ENCODE measurements at places on chromosomes 1 and 21.
A peak's percentile ranks its signal among the peaks of the same experiment; 100 is the strongest.

DNA sequence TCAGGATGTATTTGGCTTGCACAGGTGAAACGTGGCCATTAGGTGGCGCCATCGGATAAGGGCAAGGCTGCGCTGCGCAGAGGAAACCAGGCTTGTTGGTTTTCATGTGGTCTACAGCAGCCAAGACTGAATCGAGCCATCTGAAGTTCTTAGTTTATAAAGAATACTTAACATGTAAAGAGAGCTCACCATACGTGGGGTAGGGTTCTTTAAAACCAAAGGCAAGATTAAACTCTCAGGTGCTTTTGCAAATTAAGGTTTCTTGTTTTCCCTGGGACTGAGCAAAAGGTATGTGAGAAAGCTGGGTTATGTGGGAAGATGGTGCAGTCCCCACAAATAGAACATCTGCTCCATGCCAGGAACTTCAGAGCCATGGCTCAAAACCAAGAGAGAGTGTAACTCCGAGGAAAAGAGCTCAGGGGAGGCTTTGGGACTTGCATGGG lies 9.3 kb downstream of the MASP2 start:
- peak; percentile 26 for DNase-seq

DNA sequence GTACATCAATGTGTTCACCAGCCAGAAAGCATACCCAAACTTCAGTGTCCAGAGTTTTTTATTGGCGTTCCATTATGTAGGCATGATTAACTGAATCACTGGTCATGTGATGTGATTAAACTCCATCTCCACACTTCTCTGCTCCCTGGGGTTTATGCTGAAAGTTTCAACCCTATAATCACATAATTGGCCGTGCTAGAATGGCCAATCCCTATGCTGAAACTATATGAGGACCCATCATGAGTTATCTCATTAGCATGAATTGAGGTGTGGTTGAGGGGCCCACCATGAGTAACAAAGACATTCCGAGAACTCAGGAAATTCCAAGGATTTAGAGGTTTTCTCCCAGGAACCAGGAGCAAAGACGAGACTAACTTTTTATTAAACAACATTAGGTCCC lies 31.8 kb upstream of the FBXO28 start:
- DNase-seq: no peak

GRCh38 chr1:21327566-21328323 lies 37.5 kb upstream of the ECE1 start:
- no peak for DNase-seq

DNA sequence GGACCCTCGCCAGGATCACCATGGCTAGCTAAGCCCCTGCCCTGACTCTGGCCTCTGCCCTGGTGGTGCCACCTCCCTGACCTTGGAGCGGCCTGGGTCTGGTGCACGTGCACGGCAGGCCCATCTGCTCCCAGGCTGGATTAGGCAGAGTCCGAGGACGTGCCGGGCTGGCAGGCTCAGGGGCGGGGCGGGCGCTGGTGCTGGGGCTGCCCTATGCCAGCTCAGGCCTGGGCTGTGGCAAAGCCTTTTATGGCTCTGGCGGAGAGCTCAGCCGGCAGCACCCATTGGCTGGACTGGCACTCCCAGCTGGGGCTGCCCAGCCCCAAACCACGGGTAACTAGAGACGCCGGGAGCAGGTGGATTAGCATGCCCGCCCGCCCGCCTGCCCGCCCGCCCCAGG lies 17.1 kb upstream of the EDN2 start:
- no peak for DNase-seq

DNA sequence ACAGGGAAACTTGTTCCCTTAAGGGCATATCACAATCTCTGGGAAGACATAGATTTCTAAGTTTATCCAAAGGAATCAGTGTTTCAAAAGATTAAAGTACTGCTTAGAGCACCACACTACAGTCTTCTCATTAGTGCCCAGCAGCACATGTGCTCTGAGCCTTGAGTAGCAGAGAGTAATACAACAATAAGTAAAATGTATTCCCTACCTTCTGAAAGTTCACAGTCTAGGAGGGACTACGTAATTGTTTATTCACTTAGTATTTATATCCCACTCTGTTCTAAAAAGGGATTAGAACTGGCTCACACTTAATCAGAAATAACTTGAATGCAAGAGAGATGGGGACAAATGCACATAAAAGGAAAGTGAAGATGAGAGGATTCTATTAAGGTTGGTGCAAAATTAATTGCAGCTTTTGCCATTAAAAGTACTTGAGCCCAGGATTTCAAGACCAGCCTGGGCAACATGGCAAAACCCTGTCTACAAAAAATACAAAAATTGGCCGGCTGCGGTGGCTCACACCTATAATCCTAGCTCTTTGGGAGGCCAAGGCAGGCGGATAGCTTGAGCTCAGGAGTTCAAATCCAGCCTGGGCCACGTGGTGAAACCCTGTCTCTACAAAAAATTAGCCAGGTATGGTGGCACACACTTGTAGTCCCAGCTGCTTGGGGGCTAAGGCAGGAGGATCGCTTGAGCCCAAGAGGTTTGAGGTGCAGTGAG lies 9.0 kb downstream of the SYNC start:
- DNase-seq: no peak

DNA sequence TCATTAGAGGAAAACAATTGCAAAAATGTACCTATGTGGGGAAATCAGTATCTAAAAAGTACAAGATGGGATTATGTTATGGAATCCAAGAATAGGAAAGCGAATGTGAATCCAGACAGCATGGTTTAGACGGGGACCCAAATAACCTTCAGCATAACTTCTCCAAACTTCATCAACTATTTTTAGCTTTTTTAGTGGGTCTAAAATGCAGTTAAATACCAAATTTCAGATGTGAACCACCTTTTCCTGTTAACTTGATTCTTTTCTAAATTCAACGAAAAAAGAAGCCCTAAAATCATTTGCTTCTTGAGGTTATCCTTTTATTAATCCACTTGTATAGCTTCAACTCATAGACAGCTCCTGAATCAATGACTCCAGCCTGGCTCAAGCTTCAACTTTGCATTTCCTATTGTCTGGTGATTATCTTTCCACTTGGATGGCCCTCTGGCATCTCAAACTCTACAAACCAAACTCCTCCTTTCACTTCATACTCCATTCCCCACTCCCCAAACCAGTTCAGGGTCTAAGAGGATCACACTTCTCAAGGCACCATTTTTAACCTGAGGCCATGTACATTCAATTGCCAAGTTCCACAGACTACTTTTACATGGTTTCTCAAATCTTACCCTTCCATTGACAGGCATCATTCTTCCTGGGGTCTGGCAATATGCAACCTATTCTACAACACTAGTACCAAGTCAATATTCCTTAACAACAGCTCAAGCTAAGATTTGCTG lies 7.4 kb downstream of the ERRFI1 start:
- DNase-seq: no peak

DNA sequence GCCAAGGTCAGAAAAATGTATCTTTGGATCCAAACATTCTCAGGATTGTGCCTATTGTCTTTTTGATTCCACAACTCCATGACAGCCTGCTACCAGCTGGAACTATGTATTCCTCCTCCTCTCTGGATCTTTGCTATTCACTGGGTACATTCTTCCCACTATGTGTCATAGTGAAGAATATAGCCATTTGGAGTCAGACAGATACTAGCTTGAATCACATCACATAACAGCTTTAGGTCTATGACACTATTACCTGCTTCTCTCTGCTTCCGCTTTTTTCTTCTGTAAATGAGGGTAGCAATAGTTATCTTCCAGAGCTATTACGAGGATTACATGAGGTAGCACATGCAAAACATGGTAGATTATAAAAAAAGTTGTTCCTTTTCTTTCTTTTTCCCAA lies 5.4 kb upstream of the EXO1 start:
- DNase-seq: no peak

DNA sequence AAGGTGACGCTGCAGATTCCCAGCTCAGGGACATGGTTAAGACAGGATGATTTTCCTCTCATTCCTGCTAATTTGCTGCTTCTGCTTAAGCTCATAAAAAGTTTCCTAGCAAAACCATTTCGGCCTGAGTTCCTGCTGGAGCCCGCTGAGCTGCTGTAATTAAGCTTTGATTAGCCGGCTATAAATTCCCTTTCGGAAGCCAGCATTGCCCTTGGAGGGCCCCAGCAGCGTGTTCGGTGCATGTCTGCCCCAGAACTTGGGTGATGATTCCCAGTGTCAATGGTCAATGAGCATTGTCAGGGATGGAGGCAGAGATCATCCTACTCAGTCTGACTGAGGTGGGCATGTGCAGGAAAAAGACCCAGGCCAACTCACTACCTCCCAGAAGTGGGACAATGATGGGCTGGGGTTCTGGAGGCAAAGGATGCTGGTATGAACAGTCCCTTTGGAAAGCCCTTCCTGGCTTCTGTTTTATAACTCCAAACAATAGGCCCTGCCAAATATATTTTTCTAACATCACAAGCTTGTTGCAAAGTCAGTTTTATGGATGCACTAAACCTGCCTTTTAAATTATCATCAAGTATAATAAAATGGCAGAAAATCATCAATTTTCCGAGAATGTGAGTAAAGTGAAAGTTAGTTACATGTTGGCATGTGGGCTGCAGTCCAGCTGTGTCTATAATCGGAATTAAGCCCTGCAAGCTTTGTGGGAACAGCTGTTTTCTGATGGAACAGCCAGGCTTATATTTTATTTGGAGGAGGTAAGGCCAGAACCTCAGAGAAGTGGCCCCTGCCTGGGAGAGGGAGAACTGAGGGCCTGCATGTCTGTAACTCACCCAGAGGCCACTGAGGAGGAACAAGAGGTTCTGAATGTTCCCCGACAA lies 257.1 kb downstream of the GRIK3 start:
- no peak for DNase-seq

GRCh38 chr1:44361478-44361877 lies 6.4 kb upstream of the ERI3 start:
- no peak for DNase-seq

- DNase-seq: no peak
Measured at GRCh38 chr21:17697473-17697872, 84.8 kb upstream of the BTG3 start.
